Activated CD8-positive, alpha-beta memory T cell treated with anti-CD3 and anti-CD28 coated beads, Interleukin-2, amount 10 ng/mL, durations not matched to agents 7 days and 5 days (primary cell): ENCODE measurements at places on chromosomes 11 and 22.

GRCh38 chr11:103794262-103794661, 242.2 kb upstream of the DDI1 start:
- DNase-seq, result no peak

- DNase-seq, result no peak
Observed at GRCh38 chr11:87083029-87083428, 45.3 kb downstream of the TMEM135 start.

- no peak for DNase-seq
Observed at GRCh38 chr11:36034551-36035331, 90.9 kb downstream of the LDLRAD3 start.

GRCh38 chr22:22118987-22119386, 125.6 kb upstream of the VPREB1 start:
- DNase-seq, result no peak

DNA sequence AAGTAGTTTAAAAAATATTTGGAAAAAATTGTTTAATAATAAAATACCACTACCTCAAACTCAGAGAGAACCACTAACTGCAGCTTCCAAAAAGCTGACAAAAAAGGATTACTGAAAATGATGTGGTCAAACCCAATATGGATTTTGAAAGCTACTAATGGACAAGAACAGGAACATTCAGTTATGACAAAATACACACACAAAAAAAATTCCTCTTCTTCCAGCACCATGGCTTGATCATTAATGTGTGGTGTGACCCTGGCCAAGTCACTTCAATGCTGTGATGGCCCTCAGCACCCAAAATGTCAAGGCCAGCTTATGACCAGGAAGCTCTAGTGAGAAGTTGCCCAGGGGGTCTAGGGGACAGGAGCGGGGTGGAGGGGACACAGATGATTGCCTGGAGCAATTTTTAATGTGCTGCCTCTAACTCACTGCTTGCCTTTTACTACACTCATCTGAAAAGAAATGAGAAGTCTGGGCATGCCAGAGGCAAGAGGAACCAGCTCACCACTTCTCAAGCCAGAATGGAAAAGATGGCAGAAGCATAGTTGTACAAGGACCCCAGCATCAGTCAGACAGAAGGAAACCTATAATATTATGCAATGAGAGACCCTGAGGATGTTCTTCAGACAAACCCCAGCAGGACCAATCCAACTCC, 2.2 kb downstream of the SMCO4 start:
- no peak for DNase-seq
